ENCODE measurements at places on chromosomes 3 and 15.
A peak's percentile ranks its signal among the peaks of the same experiment; 100 is the strongest.

- DNase-seq: no peak
These were observed 241.6 kb downstream of the SCAPER start for GRCh38 chr15:76663529-76663928.

DNA sequence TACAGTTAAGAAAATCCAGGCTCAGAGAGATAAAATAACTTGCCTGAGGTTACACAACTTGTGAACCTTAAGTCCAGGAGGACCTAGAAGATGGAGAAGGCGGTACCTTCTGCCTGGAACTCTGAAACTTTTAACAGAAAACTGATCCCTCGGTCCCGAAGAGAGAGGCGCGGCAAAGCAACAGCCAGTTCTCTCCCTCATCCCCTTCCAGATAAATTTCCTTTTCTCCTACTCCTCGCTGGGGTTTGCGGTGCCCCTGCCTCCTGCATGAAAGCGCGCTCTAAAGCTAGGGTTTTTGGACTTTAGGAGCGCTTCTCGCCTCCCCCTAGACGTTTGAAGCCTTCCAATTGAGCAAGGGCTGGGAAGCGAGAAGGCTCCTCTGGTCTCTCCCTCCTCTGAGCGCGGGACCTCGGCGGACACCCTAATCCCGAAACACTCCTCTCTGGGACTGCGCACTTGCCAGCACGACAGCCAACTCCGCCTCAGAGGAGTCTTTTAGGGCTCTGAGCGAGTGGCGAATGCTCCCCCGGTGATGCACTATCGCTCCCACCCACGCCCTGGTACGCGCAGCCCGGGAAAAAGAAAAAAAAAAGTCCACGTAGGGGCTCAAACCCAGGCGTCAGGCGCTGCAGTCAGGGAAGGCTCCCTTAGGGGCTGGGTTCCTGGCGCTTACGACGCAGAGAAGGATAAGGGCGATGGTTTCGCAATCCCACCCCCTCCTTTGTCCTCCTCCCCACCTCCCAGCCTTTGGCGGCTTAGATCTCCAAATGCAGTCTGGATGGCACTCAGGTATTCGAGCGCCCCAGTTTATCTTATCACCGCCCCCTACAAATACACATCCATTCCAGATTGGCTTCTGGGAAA is 7.9 kb upstream of the EOMES start:
- DNase-seq: no peak

DNA sequence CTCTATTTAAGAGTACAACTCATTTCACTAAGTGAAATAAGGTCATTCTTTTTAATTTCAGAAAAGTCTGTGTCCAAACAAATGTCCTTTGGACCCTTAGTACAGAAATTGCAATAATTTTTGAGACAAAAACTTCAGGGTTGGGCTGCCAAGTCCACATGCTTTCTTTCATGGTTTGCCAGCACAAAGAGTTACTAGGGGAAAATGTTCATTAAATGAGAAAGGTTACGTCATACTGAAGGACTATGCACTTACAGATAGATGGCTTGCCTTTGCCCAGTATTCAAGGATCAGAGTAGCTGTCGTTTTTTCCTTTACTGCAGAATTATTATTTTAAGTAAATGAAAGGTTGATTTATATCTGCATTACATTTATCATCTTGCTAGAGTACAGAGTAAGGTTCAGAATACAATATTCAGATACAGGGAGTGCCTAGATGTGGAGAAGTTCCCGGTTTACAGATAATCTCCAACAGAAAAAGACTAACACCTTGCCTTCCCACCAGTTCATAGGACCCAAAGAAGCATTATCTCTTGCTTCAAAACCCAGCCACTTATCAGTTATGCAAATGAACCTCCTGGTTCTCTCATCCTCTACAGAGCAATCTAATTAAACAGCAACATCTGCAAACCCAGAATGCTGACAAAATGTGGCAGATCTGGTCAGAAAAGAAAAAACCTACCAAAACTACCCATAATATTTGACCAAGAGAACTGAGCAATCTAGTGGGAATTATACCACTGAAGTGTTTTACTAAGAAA is 179.3 kb downstream of the FRMD5 start:
- no peak for DNase-seq

DNA sequence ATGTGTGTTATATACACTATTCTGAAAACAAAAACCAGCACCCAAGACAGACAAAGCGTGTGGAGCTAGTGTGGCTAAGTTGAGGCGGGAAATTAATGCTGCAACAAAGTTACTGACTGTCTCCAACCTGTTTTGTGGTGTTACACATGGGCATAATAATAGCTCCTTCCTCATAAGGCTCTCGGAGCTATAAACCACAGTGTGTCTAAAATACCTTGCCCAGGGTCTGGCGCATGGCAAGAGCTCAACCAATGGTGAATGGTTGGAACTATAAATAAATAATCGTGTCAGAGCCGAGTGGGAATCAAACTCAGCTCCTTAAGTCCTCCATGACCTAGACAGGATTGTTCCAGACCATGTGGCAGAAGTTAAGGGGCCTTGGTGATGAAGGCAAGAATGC is 35.9 kb upstream of the TFRC start:
- no peak for DNase-seq

GRCh38 chr3:10602769-10603768 is 97.7 kb upstream of the ATP2B2 start:
- DNase-seq: peak; percentile 68

GRCh38 chr15:76334438-76335306 is 1.9 kb upstream of the ISL2 start:
- DNase-seq: no peak

GRCh38 chr3:125512135-125512920 is 7.7 kb downstream of the SNX4 start:
- no peak for DNase-seq
